ENCODE measurements at places on chromosomes 3 and 15. TPM values are rescaled to one million over a fixed set of nuclear protein-coding genes. Genes with fewer than 3 reads are reported as not detected.

GRCh38 chr3:72995337-72995736 lies 1.3 kb upstream of the PPP4R2 start:
- peak; percentile 19 for DNase-seq

GRCh38 chr3:113441051-113441770 lies at the start of gene CFAP44:
Gene CFAP44, minus strand, starts transcription at chr3:113441493. Its CDS starts 7,829 bp downstream, at chr3:113433664.
- peak; percentile 83 for DNase-seq

GRCh38 chr15:81098861-81099651 lies 35.0 kb upstream of the CFAP161 start:
- peak; percentile 26 for DNase-seq

DNA sequence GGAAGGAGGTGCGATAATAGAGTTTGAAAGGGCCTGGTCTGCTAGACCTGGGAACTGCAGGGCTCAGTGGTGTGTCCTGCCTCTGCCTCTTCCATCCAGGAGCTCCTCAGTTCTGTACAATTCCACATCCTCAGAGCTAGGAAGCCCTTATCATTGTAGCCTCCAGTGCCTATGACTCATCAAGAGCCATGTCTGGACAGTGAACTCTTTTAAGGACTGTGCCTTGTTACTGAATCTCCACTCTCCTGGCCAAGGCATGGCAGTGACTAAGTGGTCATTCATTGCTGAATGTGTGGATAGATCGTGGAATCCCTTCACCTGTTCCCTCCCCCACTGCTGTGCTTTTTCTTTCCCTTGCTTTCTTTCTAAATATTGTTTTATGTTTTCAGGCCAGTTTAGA lies 2.9 kb downstream of the TIMP4 start:
- DNase-seq, result no peak

The PPP1R14D gene
- not detected for total RNA-seq

Data from thyroid gland (tissue), 4 donors.